ENCODE measurements at places on chromosomes 12 and 14.

GRCh38 chr12:47070310-47070709 is 9.1 kb upstream of the PCED1B start:
- no peak for DNase-seq

DNA sequence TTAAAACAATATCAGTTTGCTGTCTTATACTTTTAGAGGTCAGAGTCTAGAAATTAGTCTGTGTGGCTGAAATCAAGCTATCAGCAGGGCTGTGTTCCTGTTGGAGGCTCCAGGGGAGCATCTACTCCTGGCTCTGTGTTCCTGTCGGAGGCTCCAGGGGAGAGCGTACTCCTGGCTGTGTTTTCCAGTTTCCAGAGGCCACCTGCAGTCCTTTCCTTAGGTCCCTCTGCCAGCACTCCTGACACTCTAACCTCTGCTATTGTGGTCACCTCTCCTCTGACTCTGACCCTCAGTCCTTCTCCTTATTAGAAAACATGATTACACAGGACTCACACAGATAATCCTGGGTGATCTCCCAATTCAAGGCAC is 1140.7 kb upstream of the TMEM132C start:
- DNase-seq, result no peak

DNA sequence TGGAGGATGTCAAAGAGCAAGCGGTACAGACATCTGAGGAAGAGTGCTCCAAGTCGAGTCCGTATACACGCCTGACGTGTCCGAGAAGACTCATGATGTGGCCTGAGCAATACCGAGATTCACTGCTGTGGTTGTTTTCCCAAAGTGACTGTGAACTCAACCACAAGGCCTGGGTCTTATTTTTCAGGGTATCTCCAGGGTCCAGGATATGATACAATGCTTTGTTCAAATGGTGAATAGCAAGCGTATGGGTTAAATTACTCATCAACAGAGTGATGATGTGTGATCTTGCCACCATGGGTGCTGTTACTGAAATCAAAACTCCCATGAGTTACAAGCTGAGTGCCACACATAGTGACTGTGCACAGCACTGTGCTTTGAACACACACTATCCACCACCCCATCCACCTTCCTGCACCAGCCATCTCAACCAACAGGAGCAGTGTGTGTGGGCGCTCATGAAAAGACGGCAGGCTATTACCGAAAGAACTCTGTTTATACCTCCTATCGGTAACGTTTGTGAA is 109.6 kb downstream of the BCAT1 start:
- DNase-seq, result no peak

GRCh38 chr12:1559676-1560091 is 34.7 kb downstream of the FBXL14 start:
- DNase-seq, result no peak

GRCh38 chr12:79933532-79934264 is 1.2 kb downstream of the PPP1R12A start:
- no peak for DNase-seq

DNA sequence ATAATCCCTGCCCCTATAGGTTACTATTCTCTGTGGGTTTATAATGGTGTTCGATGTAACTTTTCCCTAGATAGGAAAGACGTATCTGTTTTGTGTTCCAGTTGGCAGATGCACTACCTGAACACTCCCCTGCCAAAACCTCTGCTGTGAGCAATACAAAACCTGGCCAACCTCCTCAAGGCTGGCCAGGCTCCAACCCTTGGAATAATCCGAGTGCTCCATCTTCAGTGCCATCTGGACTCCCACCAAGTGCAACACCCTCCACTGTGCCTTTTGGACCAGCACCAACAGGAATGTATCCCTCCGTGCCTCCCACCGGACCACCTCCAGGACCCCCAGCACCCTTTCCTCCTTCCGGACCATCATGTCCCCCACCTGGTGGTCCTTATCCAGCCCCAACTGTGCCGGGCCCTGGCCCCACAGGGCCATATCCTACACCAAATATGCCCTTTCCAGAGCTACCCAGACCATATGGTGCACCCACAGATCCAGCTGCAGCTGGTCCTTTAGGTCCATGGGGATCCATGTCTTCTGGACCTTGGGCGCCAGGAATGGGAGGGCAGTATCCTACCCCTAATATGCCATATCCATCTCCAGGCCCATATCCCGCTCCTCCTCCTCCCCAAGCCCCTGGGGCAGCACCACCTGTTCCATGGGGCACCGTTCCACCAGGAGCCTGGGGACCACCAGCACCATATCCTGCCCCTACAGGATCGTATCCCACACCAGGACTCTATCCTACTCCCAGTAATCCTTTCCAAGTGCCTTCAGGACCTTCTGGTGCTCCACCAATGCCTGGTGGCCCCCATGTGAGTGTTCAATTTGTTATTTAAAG is 11.3 kb downstream of the MAPK1IP1L start:
- no peak for DNase-seq

GRCh38 chr12:130014485-130014807 is 110.6 kb upstream of the TMEM132D start:
- DNase-seq, result no peak

GRCh38 chr12:55815473-55815872 is 2.1 kb downstream of the SARNP start:
- no peak for DNase-seq

DNA sequence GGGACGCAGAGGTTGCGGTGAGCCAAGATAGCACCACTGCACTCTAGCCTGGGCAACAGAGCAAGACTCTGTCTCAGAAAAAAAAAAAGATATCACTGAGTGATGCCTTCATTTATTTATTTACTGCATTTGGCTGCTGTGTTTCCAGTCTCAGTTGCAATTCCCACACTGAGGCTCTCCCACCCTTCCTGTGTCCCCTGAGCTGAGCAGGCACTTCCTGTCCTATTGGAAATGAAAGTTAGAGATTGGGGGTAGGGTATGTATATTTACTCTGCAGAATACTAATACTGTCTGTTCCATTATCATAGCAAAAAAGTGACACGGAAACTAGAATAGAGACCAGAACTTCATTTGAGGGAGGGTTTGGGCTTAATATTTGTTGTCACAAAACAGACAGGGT is 1.6 kb upstream of the RBMS2 start:
- DNase-seq, result no peak

DNA sequence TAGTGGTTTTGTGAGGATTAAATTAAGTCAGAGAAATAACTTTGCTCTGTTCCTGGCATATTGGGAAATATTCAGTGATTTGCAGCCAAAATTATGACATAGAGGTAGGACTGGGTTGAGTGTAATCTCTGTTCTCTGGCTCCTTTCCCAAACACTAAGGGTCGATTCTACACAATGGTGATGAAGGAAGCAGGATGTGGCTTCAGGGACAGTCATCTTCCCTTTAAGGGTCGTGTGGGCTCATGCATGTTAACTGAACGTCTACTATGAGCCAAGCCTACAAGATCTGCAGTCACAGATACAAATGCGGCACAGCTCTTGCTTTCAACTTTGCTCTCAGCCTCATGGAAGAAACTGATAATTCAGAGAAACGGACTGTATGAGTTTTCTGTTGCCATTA is 381.6 kb downstream of the VRK1 start:
- DNase-seq, result no peak

GRCh38 chr12:121784460-121784859 is 9.0 kb downstream of the RHOF start:
- peak; percentile 94 for DNase-seq

GRCh38 chr14:59768855-59769375 is 101.7 kb downstream of the RTN1 start:
- no peak for DNase-seq

- peak; percentile 41 for DNase-seq
These were observed 589 bp downstream of the ATF1 start for GRCh38 chr12:50764286-50765094.

DNA sequence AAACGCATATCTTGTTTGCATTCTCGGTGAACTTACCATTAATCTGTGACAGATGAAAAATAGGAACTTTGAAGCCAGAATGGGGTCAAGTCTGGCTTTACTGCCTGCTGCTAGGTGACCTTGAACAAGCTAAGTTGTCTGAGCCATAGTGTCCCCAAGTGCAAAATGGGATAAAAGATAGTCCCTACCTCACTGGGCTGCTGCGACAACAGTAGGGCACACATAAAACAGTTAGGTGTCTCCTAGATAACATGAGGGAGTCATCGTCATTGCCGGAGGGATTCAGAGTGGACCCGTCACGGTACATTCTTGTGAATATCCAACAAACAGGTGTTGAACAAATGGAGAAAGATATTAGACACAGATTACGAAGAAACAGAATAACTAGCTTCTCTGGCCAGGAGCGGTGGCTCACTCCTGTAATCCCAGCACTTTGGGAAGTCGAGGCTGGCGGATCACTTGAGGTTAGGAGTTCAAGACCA is 71.2 kb downstream of the NINJ2 start:
- no peak for DNase-seq

DNA sequence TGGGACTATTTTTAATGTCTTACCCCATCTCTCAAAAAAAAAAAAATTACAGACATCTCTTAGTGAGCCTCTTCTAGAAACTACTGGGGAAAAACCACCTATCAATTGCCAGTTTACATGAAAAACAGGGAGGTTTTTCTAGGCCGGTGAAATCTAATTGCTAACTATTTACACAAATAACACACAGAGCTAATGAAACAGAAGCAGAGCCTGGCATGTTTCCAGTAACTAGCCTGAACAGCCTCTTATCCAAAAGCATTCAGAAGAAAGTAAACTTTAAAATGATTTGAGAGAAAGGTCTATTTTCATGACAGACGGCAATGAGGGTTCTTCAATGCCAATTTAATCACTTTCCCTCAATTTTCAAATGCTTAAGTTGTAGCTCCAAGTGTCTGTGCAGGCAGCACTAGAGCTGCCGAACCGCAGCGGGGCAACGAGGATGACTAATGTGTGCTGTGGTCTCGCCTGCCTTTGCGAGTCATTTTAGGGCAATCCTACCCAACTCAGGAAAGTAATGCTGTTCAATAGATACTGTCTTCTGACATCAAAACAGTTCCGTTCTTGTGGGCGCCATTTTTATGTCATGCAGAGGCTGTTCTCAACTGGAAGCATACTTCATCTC is 84.6 kb downstream of the SETD3 start:
- DNase-seq, result no peak

- DNase-seq, result no peak
These were observed 116.0 kb downstream of the PPP1R12A start for GRCh38 chr12:79818856-79819255.

DNA sequence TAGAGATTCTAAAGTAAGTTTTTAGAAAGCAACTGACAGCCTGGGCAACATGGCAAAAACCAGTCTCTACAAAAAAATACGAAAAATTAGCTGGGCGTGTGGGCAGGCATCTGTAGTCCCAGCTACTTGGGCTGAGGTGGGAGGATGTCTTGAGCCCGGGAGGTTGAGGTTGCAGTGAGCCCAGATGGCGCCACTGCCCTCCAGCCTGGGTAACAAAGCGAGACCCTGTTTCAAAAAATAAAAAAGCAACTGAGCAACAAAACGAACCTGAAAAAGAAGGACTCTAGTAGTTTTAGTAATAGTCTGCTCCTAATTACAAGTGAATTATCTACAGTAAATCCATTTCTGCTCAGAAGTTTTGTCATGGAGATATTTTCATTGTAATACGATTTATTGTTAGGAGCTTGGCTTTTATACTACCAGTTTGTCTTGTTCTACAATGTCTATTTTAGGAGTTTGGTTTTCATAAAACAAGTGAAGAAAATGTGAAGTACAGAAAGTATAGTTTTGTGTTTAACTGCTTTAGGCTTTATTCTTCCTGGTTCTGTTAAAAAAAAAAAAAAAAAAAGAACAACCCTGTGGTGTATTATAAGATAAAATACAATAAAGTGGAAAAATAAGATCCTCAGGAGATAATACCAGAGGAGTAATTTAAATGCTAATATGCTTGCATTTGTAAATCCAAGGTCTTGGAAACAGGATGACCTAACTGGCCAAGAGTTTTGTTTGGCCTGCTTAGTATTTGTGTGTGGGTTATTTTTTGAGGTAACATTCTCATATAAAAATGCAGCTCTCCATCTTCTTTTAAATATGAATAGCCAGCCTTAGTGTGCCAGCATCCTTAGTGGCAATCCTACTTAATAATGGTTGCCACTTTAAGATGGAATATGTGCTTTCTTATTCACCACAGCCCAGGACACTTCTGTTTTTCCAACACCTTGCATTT is 2.8 kb downstream of the TMX1 start:
- DNase-seq, result no peak

- no peak for DNase-seq
These were observed 95.9 kb downstream of the SINHCAF start for GRCh38 chr12:31230004-31230403.

DNA sequence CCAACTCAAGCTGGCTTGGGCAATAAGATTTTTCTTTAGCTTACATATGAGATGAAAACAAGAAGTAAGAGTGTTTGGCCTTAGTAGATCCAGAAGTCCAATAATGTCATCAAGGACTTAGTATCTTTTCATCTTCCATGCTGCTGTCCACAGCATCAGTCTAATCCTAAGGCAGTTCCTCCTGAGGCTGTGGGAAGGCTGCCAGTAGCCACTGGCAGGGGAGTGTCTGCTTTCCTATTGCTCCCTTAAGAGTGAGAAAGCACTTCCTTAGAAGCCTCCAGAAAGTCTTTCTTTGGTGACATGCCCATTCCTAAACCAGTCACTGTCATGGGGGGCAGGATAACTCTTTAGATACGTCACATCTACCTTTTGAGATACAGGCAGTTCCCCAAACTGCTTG is 317.7 kb downstream of the BMP4 start:
- no peak for DNase-seq

DNA sequence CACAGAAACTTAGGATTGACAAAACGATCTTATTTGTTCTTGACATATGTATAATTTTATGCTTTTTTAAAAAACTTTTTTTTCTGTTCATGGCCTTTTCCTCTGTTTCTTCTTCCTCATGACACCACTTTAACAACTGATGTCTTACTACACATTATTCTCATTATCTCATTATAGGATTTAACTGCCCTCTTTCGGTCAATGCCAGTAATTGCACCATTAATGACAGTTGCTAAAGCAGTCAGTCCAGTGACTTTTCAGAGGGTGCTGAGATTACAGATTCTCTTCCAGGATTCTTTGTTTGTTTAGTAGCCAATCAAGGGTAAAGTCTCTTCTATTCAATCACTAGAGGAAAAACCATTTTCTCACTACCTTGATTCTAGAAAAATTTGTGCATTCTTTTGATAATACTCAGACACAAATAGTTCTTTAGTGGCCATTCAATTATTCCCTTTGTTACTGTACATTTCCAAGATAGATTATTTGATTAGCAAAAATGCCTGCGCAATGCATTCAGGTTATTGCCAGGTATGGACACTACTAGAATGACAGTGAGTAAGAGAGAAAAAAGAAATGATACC is 50.1 kb downstream of the KLRG1 start:
- peak; percentile 72 for DNase-seq

DNA sequence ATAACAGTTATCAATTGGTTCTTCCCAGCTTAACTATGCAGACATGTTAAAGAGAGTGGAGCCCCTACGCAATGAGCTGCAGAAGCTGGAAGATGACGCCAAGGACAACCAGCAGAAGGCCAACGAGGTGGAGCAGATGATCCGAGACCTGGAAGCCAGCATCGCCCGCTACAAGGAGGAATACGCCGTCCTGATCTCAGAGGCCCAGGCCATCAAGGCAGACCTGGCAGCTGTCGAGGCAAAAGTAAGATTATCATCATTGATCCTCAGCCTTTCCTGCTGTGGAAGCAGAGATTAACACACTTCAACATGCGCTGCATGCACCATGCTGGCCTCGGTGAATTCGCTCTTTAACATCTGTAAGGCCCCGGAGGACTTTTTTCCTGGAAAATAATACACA is 53.6 kb downstream of the HSP90AA1 start:
- DNase-seq, result no peak

GRCh38 chr12:41604830-41605229 is 416.7 kb downstream of the PDZRN4 start:
- DNase-seq, result peak; percentile 87

GRCh38 chr12:1857821-1858220 is 37.5 kb downstream of the LRTM2 start:
- no peak for DNase-seq

GRCh38 chr12:120148011-120148410 is 31.5 kb upstream of the RAB35 start:
- DNase-seq, result no peak
